ENCODE measurements at places on chromosomes 1 and 21.
A peak's percentile ranks its signal among the peaks of the same experiment; 100 is the strongest.

GRCh38 chr1:98126740-98127139 is 205.9 kb upstream of the DPYD start:
- DNase-seq: no peak

GRCh38 chr1:109756848-109757521 is 6.7 kb downstream of the EPS8L3 start:
- DNase-seq: no peak

DNA sequence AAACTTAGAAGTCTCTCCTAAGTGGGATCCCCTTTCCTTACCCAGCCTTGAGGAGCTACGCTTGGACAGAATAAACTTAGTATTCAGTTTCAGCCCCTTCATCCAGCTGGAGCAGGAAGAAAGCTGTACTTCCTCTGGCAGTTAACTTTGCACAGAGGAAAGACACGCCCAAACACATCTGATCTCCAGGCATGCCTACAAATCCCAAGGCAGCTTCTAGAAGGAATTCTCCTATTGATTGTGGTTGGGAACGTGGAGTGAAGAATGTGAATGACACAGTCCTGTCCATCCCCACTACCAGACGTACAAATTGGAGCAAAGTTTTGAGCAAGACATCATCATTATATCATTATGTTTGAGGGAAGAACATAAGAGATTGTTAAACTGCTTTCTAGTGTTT is 6.6 kb upstream of the AK4 start:
- DNase-seq: no peak

DNA sequence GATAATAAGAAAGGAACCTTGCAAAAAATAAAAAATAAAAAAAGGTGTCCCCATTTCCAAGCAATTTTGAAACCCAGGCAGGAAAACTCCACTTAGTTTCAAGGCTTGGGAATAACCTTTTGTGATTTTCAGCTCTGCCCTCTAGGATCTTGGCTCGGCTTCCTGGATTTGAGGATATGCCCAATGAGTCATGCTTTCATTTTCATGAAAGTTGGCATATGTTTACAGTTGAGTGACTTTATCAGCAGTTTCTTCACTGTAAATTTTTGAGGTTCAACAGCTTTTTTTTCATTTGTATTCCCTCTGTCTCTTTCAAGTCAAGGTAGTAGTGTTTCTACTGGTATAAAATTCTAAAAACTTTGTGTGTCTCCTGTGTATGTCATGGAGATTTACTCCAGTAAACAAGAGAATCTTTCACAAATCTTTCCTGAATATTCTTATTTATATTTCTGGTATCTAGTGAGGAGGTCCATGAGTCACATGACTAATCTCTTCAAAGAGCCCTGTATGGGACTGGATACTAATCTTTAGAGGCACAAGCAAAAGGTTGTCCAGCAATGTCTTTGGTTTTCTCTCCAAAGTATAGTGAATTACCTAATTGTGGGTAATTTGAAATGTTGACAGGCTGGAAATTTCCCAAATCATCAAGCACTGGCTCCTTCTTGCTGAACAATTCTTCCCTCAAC is 335.3 kb downstream of the BRINP2 start:
- no peak for DNase-seq

- DNase-seq: no peak
Measured at GRCh38 chr1:86224651-86225310, 68.2 kb upstream of the COL24A1 start.

GRCh38 chr1:201559679-201560162 is 20.8 kb downstream of the NAV1 start:
- peak; percentile 80 for DNase-seq

GRCh38 chr1:59900640-59901039 is 25.9 kb downstream of the CYP2J2 start:
- DNase-seq: no peak

DNA sequence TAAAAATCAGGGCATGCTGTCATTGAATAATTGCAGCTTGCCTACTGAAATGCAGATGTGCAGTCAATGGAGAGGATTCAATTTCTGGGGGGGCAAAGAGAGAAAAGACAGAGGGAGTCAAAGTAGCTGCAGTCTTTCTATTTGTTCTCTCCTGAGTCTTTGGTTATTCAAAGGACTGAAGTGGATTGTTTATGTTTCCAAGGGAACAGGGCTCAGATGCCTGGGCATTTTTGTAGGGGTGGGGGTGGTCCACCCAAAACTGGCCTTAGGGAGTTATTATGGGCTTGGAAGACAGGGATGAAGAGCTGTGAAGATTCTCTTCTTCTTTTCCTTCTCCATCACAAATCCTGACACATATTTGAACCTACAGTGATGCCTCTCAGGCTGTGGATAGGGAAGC is 408.8 kb upstream of the DAB1 start:
- no peak for DNase-seq

- no peak for DNase-seq
Measured at GRCh38 chr1:50971748-50972305, 1.8 kb downstream of the CDKN2C start.

GRCh38 chr1:45043094-45043493 is 31.0 kb downstream of the UROD start:
- DNase-seq: no peak

DNA sequence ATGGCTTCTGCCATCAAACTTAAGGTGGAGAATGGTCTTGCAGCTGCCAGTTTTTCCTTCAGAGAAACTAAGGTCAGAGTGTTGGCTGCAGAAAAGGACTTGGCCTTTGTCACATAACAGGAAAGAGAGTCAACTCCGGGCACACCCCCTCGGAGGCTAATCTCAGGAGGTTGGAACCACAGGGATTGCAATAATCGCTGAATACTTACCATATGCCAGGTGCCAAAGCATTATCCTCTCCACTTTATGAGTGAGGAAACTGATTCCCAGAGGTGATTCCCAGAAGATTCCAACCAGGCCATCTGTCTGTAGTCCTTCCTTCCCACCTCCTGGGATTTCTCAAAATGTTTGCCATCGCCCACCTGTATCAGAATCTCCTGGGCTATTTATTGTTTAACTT is 54.0 kb downstream of the LACTBL1 start:
- DNase-seq: no peak

GRCh38 chr1:110961902-110962301 is 1.8 kb downstream of the LRIF1 start:
- DNase-seq: no peak

GRCh38 chr1:28173151-28173979 is 3.1 kb downstream of the PTAFR start:
- DNase-seq: no peak

GRCh38 chr1:222923506-222923905 is 108.7 kb downstream of the DISP1 start:
- no peak for DNase-seq

- no peak for DNase-seq
Measured at GRCh38 chr1:234433563-234434285, 45.3 kb downstream of the TARBP1 start.

DNA sequence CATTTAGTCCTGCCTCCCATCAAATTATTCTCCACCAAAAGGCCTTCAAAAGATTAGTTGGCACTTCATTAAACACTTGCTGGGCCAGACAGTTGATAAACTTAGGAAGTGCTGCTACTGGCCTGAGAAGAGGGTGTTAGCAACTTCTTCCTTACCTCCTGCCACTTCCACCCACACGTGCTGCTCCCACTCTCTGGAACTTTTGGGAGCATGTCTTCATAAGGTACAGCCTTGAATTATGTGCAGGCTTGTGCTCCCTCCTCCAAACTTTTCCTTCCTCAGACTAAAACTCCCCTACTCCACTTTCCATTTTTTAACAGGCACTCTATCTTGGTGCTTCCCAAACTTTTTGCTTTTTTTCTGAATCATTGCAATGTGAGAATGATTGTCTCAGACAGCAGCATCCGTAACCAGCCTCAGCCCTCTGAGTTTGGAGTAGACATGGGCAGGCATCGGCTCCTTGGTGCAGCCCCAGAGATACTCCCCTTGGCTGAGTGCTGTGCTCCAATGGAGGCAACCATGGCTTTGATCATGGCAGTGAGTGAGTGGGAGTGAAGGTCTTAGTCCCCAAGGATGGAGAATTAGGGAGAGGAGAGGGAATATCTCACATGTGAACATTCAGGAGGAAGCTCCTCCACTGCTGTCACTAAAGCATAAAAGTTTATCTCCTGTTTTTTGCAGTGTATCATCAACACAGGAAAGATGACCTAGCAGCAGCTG is 8.7 kb upstream of the LELP1 start:
- DNase-seq: no peak

GRCh38 chr1:29962336-29962735 is 726.0 kb downstream of the PTPRU start:
- DNase-seq: no peak

DNA sequence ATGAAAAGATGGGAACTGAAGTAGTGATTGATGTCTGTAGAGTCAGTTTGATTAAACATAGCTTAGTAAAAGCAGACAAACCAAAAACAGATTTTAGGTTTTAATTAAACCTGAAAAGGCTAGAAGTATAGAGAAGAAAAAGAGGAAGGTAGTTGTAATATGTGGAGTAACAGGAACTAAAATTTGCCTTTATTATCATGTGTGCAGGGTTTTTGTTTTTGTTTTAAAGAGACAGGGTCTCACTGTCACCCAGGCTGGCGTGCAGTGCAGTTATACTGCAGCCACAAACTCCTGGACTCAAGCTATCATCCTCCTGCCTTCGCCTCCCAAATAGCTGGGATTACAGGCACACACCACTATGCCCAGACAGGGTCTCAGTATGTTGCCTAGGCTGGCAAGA is 6.0 kb downstream of the TOR1AIP1 start:
- DNase-seq: no peak

GRCh38 chr1:206507284-206508129 is at the start of gene RASSF5:
TSS of gene RASSF5 (plus strand) at chr1:206507531. CDS start at chr1:206507603, 72 bp downstream.
- DNase-seq: peak; percentile 92

- DNase-seq: no peak
Measured at GRCh38 chr1:8722366-8722765, 95.1 kb downstream of the RERE start.

GRCh38 chr1:154719586-154720327 is 111.8 kb upstream of the ADAR start:
- no peak for DNase-seq

DNA sequence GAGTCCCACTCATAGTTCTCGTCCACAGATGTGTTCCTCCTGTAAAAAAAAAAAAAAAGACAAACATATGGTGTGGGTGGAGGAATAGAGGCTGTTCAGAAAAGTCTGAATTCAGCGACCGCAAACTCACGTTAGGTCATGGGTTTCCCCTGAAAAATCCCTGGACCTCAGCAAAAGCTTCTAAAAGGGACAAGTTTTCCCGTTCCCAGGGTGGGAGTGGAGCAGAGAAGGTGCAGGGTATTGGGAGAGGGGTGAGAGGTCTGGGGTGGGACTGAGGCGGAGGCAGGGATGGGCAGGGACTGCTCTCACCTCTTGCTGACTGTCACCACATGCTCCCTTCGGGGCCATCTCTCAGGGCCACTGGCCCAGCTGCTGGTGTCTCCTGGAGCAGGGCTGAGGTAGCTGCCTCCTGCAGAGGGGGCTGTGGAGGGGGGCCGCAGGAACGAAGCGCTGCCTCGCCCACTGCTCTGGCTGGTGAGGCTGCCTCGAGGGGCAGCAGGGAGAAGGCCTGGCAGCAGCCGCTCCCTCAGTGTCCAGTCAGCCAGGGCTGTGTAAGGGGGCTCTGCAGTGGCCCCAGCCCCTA is 2.6 kb upstream of the TAGLN2 start:
- DNase-seq: no peak

DNA sequence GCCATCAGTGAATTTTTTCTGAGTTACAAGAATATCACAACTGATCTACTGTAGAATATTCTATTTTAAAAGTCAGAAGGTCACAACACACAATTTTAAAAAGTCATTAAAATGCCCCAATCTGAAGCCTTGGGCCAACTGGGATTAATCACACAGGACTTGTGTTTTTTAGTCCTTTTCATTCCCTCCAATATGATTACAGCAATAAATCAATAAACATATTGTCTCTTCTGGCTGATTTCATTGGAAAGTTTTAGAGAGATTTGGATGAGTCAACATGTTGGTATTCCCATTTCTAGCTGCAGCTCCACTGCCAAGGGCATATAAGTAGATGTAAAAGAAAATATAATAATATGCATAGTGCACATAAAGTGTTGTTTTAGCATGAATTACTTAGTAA is 85.8 kb downstream of the NIBAN1 start:
- no peak for DNase-seq
